ENCODE measurements at places on chromosomes 6 and 20.

- DNase-seq, result no peak
Observed at GRCh38 chr6:15904651-15905376, 224.1 kb upstream of the MYLIP start.

- no peak for DNase-seq
Observed at GRCh38 chr20:57438552-57438951, 47.4 kb downstream of the RBM38 start.

- DNase-seq, result no peak
Observed at GRCh38 chr6:169316651-169317050, 63.0 kb upstream of the THBS2 start.

- no peak for DNase-seq
Observed at GRCh38 chr6:41523915-41524633, 22.1 kb upstream of the FOXP4 start.

- DNase-seq, result no peak
Observed at GRCh38 chr6:51214442-51214841, 395.8 kb downstream of the TFAP2B start.

- no peak for DNase-seq
Observed at GRCh38 chr6:164252948-164253347, 838.4 kb downstream of the QKI start.

DNA sequence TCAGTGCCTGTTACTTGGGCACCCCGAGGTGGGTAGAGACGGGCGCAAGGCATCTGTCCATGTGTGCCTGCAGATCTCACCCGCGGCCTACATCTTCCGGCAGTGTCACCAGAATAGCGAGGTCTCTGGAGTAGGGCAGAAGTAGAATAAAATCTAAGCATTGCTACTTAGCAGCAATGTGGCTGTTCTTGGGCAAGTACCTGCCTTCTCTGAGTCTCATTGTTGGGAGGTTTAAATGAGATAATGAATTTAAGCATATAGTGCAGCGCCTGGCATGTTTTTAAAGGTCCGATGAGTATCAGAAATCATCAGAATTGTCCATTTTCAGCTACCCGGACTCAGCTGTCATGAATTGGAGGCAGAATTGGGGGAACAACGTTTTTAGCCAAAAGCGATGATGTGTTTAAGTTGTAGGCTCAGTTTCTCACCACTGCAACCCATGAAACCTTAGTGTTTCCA lies 800 bp downstream of the ABCC10 start:
- DNase-seq, result no peak

DNA sequence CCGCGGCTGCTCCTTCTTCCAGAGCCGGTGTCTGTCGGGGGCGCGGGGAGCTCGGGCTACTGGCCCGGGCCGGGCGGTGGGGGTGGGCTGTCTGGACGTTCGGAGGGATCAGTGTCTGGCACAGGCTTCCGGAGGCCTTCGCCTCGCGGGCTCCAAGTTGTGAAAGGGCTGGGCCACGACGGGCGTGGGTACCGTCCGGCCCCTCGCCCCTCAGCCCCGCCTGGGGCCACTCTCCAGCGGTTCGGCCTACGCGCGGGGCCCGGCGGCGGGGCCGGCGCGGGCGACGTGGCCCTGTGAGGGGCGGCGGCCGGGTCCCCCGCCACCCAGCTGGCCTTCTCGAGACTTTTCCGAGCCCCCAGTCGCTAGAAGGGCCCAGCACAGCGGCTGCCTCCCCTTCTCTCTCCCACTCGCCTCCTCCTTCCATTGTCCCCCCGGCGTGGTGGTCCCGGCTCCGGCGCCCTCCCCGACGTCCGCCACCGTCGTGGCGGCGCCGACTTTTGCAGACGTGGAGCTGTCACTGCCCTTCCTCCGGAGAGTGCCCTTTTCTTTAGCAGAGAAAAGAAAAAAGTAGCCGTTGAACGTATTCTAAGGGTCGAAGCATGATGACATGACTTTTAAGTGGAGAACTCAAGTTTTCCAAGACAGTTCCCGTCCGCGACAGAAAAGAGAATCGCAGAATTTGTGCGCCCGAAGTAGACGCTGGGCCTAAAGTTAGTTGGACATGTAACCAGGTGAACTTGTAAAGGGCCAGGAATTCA lies 571 bp downstream of the ITCH start:
- peak; percentile 15 for DNase-seq

- DNase-seq, result no peak
Observed at GRCh38 chr6:129186988-129187387, 304.1 kb downstream of the LAMA2 start.

- DNase-seq, result no peak
Observed at GRCh38 chr6:43831191-43831590, 61.2 kb downstream of the VEGFA start.

DNA sequence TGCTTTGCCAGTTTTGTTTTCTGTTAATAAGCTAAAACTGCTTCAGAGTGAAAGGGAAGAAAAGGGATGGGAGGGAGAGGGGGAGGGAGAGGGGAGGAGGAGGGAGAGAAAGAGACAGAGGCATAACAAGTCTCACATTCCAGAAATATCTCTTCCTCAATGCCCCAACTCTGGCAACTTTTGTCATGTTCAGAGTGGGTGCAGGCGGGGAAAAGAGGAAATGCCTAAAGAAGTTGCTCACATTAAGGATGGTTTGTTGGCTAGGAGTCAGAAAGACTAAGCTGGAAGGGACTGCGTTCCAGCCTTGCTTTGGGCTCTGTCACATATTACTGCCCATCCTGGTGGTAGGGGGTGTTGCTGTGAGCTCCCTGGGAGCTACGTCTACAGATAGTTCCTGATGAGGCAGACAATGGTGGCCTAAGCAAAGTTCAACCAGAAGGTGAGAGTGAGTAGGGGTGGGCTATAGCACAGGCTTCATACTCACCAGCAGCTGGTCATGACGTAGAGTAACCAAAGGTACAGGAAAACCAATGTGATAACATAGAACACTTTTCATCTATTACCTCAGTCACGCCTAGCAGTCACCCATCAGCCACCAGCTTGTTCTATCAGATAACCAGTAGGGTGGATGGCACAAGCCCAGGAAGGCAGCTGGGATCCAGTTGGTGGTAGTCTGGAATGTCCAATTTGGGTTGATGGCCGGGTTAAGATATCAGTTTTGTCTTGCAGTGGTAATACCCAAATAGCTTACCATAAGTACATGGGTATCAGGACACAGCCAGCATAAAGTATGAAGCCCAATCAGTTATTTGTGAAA lies 2.1 kb downstream of the TSPYL4 start:
- no peak for DNase-seq

DNA sequence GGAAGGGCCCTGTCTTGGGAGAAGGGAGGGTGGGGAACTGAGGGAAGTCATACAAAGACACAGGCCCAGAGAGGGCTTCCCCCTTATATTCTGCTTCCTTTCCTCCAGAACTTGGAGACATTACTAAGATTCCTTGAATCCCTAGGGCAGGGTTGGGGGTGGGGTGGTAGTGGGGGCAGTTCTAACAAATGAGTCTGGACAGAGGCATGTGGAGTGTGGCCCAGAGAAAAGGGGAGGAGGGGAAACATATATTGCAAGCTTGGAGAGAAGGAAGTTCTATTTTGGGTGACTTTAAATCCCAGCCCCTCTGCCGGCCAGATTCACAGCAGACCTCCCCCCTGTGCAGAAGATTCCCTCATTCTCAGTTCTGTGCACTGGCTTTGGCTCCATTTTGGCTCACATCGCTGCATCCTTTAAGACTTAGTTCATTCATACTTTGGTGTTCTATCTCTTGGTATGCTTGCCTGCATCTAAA lies 43.7 kb downstream of the DAAM2 start:
- DNase-seq, result no peak

- no peak for DNase-seq
Observed at GRCh38 chr20:63381781-63382431, 20.8 kb upstream of the CHRNA4 start.

GRCh38 chr6:45872827-45873365 lies 142.8 kb downstream of the CLIC5 start:
- no peak for DNase-seq

DNA sequence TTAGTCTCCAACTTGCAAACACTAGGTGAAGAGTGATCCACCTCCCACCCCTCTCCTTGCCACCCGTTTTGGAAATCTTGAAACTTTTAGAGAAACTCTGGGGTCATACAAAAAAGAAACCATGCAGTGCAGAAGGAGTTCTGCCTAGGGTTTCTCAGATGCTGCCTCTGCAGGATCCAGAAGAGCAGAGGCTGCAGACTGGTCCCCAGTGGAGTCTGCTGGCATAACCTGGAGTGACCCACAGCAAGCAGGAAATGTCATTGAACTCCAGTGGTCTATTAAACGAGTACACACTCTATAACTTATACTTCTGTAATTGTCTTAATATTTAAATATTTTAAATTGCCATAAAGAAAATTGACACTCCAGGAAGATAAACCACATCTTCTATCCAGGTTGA lies 280.7 kb upstream of the NT5E start:
- no peak for DNase-seq

DNA sequence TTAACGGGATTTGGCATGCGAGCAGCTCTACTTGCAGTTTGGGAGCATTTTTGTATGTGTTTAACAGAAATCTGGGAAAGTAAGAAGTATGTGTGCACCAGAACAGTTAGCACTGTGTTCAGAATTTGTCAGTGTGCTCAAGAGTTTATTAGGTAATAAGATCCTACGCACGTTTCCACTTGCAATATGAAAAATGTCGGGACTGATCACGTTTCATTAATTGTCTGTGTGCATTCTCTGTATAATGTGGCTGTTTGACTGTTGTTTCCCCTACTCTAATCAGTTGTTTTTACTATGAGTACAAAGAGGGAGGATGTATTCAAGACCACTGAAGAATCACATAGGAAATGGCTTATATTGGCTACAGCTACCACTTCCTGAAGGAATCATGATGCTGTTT lies 349.7 kb upstream of the POU3F2 start:
- no peak for DNase-seq

DNA sequence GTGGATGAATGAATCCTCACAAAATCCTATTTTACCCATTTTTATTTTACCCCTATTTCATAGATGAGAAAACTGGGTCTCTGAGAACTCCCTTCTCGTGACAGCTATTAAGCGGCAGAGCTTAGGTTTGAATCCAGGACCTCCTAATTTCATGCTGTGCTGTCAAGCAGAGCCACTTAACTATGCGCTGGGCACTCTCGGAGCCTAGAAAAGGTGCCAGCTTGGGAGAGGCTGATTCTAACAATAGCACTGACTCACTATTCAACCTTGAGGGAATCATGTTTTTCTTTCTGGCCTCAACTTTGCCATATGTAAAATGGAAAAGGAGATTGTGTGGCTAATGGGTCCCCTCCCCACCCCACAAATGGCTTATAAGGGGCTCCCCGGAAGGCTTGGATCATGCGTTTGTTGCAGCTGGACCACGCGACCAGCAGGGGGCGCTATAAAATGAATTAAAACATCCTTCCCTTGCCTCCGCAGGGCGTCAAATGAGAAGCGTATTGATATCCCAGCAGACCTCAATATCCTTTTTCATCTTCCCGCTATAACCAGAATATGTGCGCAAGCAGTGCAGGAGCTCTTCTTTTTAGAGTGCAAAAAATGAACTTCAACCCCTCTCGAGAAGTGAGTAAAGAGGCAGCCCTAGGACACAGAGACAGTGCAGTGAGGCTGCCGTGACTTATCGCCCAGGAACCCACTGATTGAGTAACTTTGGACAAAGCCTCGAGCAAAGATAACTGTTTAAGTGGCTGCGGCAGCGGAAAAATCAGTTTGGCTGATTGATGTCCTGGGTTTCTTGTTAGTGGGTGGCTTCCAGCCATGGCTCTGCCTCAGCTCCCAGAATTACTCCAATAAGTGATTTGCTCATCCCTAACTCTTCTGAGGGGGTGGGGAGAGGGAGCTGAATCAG lies 12.8 kb upstream of the PDYN start:
- DNase-seq, result no peak

DNA sequence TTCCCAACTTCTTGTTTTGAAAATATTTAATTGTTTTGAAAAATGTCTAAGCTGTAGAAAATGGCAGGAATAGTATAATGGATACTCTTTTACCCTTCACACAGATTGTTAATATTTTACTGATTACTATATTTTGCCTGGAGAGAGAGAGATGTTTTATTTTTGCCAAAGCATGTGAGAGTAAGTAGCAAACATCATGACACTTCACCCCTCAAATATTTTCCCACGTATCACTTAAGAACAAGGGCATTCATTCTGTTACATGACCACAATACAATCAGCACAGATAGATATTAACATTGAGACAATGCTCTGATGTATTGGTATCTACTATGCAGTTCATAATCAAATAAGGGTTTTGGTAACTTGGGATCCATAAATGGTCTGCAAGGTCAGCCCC lies 116.5 kb downstream of the CCDC170 start:
- DNase-seq, result no peak

GRCh38 chr20:10551732-10552724 lies 116.9 kb downstream of the SLX4IP start:
- DNase-seq, result no peak

- no peak for DNase-seq
Observed at GRCh38 chr6:166168616-166169548, 1.2 kb upstream of the TBXT start.

DNA sequence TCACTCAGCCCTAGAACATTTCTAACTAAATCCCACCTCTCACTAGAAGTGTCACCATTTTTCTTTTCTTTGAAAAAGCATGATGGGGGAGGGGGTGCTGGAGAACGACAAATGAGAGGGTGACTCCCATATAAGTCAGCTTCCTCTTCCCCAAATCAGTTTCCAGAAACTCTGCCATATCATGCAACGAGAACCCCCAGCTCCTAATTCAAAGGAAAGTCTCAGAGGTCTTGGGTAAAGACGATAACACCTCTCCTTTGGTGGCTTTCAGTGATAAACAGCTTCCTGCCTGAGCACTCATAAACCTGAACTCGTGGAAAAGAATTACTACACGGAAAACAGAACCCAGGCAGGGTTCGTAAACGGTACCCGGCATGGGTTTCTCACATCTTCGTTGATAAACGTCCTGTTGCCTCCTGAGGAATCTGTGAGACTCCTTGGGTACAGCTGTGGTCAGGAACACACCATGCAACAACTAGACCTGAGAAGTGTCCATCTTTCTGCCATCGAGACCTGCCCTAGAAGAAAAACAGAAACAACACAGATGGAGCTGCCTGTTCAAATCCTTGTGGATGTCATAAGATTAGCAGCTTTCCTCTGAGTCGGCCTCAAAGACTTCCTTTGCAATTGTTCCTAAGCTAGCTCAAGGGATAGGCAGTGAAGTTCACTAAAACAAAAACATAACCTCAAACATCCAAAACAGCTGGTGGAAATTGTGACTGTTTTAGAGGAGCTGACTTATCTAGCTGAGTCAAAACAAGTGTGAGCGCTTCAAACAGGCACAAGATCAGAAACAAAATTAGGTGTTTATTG lies 185.8 kb upstream of the PRDM1 start:
- DNase-seq, result no peak

DNA sequence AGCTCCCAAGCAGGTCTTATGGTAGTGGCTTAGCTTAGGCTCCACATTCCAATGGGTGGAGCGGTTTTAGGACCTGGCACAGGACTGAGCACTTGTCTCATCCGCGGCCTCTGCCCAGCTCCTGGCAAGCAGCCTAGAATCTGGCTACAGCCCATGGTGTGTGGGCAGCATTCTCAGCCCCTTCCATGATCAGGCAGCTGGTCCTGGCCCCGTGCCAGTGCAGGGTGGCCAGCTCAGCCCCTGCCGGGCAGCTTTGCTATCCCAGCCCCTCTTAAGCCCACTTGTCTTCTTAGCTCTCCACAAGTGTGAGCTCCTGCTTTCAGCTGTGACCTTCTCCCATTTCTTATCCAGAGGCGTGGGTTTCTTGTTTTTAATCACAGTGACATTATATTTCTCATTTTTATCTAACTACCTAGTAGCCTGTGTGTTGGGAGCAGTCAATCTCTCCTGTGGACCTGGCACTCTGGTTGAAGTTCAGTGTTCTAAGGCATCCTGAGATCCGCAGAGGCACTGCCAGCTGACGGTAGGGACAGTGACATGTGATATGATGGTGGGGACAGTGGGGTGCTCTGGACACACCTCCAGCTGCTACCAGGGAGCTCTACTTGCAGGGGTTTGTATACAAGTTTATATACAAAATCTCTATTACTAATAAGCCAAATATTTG lies 119.9 kb upstream of the PRND start:
- DNase-seq, result no peak

All from activated gamma-delta T cell (primary cell).